ENCODE measurements at places on chromosomes 16 and 17. TPM values are rescaled to one million over a fixed set of nuclear protein-coding genes. Genes with fewer than 3 reads are reported as not detected.
A peak's percentile ranks its signal among the peaks of the same experiment; 100 is the strongest.

The KRT40 gene
- total RNA-seq: not detected

The ELAC2 gene
- 90.3 TPM for total RNA-seq

The AATF gene
- total RNA-seq: 116 TPM

The RNU2-1 gene
- total RNA-seq: 4,468 TPM

- peak overlapping the region; percentile 94 for H3K4me3 ChIP-seq
- peaks cover 26% of the 10 kb centered on the region for H3K4me1 ChIP-seq
- peaks cover 19% of the 10 kb centered on the region for H3K36me3 ChIP-seq
- peaks cover 9% of the 10 kb centered on the region for H3K27me3 ChIP-seq
Observed at GRCh38 chr16:23148513-23149266, 562 bp downstream of the USP31 start.

DNA sequence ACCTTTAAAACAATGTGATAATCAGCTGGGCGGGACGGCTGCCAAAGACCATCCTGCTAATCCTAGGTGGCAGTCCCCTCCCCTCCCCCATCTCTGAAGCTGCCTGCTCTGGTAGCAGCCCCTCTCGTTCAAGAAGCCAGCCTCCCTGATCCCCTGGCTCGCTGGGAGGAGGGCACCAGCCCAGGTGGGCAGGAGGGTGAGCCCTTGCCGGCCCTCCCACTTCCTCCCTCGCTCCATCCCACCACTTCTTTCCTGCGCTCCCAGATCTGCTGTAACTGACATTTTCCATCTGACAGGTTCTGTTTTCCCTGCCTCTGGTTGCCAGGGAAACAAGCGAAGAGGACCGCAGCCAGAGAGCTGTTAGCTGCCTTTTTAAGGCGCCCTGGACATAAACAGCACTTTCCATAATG is 155.7 kb upstream of the TNRC6C start:
- no peak overlapping the region for H3K4me3 ChIP-seq
- H3K4me1 ChIP-seq: no peaks in the 10 kb centered on the region
- H3K36me3 ChIP-seq: no peaks in the 10 kb centered on the region
- H3K27me3 ChIP-seq: peaks cover 8% of the 10 kb centered on the region

GRCh38 chr16:65375651-65376050 is 253.8 kb upstream of the CDH11 start:
- no peaks in the 10 kb centered on the region for H3K4me1 ChIP-seq
- no peak for DNase-seq
- no peaks in the 10 kb centered on the region for H3K36me3 ChIP-seq
- H3K27me3 ChIP-seq: no peaks in the 10 kb centered on the region
- no peak overlapping the region for H3K27ac ChIP-seq
- H3K4me3 ChIP-seq: no peak overlapping the region

GRCh38 chr17:49508866-49509587 is 13.9 kb downstream of the NGFR start:
- DNase-seq: no peak
- no peaks in the 10 kb centered on the region for H3K36me3 ChIP-seq
- H3K4me3 ChIP-seq: no peak overlapping the region
- peaks cover 43% of the 10 kb centered on the region for H3K27me3 ChIP-seq
- H3K27ac ChIP-seq: no peak overlapping the region

DNA sequence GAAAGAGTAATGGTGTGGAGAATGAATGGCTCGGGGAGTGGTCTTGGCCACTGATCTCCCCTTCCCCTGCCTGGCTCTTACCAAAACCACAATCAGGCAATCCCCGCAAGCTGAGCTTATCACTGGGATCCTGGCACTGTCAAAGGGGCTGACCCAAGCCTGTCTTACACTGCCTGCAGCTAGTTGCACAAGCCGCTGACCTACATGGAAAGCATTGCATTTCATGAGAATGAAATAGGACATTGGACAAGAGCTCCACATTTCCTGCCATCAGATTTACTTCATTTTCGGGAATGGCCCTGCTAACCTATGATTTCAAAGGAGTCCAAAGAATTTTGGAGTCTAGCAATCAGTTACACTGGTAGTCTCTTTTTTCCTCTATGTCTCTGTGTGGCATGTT is 146.4 kb downstream of the PCTP start:
- no peak overlapping the region for H3K27ac ChIP-seq
- H3K27me3 ChIP-seq: peaks cover 3% of the 10 kb centered on the region
- no peak for DNase-seq
- H3K4me3 ChIP-seq: no peak overlapping the region
- H3K4me1 ChIP-seq: peaks cover 8% of the 10 kb centered on the region

GRCh38 chr16:56547120-56547948 is 17.5 kb upstream of the MT4 start:
- DNase-seq: no peak
- H3K27ac ChIP-seq: no peak overlapping the region
- no peaks in the 10 kb centered on the region for H3K27me3 ChIP-seq
- no peaks in the 10 kb centered on the region for H3K36me3 ChIP-seq
- no peak overlapping the region for H3K4me3 ChIP-seq

DNA sequence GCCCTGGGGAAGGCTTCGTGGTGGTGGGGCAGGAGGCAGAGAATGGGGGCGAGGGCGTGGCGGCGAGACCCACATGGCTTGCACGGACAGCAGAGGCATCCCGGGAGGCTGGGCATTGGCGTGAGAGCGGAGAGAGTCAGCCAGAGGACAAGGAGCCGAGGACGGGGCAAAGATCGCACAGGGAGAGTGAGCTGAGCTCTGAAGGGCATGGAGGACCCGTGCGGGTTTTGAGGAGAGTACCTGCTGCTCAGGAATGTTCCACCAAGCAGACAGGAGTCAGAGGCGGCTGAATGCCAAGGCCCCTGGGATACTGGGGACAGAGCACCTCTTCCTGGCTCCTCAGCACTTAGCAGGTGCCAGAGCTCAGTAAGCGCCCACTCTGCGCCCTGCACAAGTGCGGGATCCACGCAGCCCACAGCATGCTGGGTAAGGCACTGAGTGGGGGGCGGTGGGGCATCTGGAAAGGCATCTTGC is 47.8 kb downstream of the ARHGAP27 start:
- no peak for DNase-seq
- no peak overlapping the region for H3K4me3 ChIP-seq
- H3K4me1 ChIP-seq: peaks cover 22% of the 10 kb centered on the region
- no peak overlapping the region for H3K27ac ChIP-seq

- H3K27me3 ChIP-seq: no peaks in the 10 kb centered on the region
- no peak overlapping the region for H3K27ac ChIP-seq
- no peaks in the 10 kb centered on the region for H3K36me3 ChIP-seq
- DNase-seq: no peak
- H3K4me3 ChIP-seq: no peak overlapping the region
Observed at GRCh38 chr17:28518578-28518977, 12.4 kb downstream of the FOXN1 start.

DNA sequence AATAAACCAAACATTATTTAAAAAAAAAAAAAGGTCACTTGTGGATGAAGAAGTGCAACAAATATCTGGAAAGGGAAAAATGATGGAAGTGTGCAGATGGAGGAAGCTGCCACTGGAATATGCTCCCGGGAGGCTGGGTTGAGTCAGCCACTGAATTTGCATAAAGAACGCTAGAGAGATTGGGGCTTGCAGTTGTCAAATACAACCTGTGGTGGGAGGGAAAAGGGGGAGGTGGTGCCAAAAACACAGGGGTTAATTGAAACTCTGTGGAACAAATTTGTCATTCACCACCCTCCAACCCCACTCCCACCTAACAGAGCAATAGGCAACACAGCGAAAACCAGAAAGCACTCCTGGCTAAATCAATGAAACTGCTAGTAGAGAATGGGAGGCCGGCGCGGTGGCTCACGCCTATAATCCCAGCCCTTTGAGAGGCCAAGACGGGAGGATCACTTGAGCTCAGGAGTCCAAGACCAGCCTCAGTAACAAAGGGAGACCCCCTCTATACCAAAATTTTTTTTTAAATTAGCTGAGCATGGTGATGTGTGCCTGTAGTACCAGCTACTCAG is 37.6 kb upstream of the RPL38 start:
- H3K36me3 ChIP-seq: no peaks in the 10 kb centered on the region
- H3K4me3 ChIP-seq: no peak overlapping the region
- H3K4me1 ChIP-seq: no peaks in the 10 kb centered on the region
- peaks cover 22% of the 10 kb centered on the region for H3K27me3 ChIP-seq
- H3K27ac ChIP-seq: no peak overlapping the region

DNA sequence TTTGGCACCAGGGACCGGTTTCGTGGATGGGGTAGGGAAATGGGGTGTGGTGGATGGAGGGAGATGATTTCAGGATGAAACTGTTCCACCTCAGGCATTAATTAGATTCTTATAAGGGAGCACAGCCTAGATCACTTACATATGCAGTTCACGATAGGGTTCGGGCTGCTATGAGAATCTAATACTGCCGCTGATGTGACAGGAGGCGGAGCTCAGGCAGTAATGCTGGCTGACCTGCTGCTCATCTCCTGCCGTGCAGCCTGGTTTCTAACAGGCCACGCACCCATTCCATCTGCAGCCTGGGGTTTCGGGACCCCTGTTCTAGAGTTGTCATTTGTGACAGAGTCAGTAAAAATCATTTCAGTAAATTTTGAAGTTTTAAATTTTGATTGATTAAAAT is 99.7 kb downstream of the CHD9 start:
- no peak overlapping the region for H3K27ac ChIP-seq
- H3K27me3 ChIP-seq: no peaks in the 10 kb centered on the region
- H3K4me3 ChIP-seq: no peak overlapping the region
- H3K36me3 ChIP-seq: peaks cover 12% of the 10 kb centered on the region

DNA sequence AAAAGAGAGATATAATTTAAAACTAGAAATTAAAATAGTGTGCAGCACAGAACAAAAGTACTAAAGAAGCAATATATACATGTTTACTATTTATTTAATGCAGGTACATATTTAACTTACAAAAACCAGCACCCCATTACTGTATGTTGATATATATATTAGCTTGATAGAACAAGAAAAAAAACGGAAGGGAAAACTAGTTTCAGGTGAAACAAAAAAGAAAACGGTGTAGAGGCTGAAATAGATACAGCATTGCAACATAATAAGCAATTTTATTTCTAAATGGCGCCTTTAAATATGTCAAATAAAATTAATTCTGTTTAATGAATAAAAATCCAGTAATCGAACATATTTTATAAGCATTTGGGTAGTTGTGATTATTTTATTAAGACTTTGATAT is 3.9 kb downstream of the HNF1B start:
- H3K27ac ChIP-seq: no peak overlapping the region
- peaks cover 16% of the 10 kb centered on the region for H3K4me1 ChIP-seq

DNA sequence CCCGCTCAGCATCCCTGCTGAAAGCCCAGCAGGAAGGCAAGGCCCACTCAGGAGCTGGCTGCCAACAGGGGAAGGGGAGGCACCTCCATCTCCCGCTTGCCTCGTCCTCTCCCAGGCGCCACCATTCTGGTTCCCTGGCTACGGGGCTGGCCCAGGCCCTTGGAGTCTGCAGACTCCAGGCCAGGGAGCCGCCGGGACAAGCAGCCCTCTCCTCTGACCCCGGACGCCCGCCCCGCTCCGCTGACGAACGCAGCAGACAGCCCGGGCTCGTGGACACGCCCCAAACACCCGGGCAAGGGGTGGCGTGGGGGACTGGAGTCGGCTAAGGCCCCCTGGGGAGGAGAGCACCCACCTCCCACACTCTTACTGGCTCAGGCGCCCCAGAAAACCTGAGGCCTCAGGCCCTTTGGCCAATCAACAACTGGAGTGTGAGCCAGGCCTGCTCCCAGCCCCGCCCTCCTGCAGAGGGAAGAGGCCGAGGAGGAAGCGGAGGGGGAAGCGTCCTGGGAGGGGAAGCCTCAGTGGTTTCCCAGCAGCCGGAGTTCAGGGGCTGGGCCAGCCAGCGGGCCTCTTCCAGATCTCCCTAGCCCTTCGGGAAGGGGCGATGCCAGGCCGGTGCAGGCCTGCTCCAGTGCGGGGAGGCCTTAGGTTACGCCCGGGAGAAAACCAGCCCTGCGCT is 4.2 kb downstream of the MNT start:
- peak; percentile 80 for DNase-seq
- no peaks in the 10 kb centered on the region for H3K27me3 ChIP-seq
- H3K27ac ChIP-seq: peak overlapping the region; percentile 75

DNA sequence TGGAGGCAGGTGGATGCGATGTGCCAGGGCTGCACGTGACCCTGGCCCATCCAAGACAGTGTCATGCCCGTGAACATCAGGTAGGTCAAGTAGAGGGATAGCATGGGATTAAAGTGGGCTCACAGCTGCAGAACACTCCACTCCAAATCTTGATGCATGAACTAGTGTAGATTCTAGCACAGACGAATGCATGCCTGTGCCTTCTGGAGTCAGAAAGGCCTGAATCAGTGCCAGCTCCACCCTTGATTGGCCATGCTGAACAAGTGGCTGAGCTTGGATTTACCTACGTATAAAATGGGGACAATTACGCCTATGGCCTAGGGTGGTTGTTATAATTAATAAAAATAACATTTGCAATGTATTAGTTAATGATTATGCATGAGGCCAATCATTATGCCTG is 10.6 kb downstream of the IRX3 start:
- no peak for DNase-seq
- H3K4me1 ChIP-seq: peaks cover 6% of the 10 kb centered on the region
- H3K4me3 ChIP-seq: no peak overlapping the region
- H3K27me3 ChIP-seq: peaks cover 24% of the 10 kb centered on the region
- H3K27ac ChIP-seq: no peak overlapping the region
- no peaks in the 10 kb centered on the region for H3K36me3 ChIP-seq

- H3K4me1 ChIP-seq: peaks cover 45% of the 10 kb centered on the region
- no peaks in the 10 kb centered on the region for H3K27me3 ChIP-seq
- peak overlapping the region; percentile 51 for H3K27ac ChIP-seq
Observed at GRCh38 chr17:32495359-32496231, 8.8 kb downstream of the CDK5R1 start.

All from activated naive CD8-positive, alpha-beta T cell treated with anti-CD3 and anti-CD28 coated beads for 36 hours (primary cell).